Adipose tissue (tissue), 3 donors: ENCODE measurements at places on chromosomes 13 and 19. TPM values are rescaled to one million over a fixed set of nuclear protein-coding genes. Genes with fewer than 3 reads are reported as not detected.

Gene F10
- 8.3 TPM for polyA plus RNA-seq

Gene KANK3
- polyA plus RNA-seq = 30.5 TPM

Gene LILRB5
- 13.5 TPM for polyA plus RNA-seq

Gene ZNF90
- polyA plus RNA-seq = 1.4 TPM

Gene BSPH1
- not detected for polyA plus RNA-seq
